ENCODE measurements at places on chromosomes 4 and X. TPM values are rescaled to one million over a fixed set of nuclear protein-coding genes. Genes with fewer than 3 reads are reported as not detected.

The CYLC1 gene
- total RNA-seq = not detected

The NAP1L2 gene
- 1.3 TPM for total RNA-seq

The NUDT11 gene
- total RNA-seq = 4.7 TPM

The ARR3 gene
- not detected for total RNA-seq

The SPP1 gene
- total RNA-seq = 238 TPM

The MSX1 gene
- 1.5 TPM for total RNA-seq

The CLCN5 gene
- total RNA-seq = 85.3 TPM

GRCh38 chr4:20028645-20029044 lies 223.1 kb upstream of the SLIT2 start:
- no peaks in the 10 kb centered on the region for H3K36me3 ChIP-seq
- no peak overlapping the region for H3K27ac ChIP-seq
- no peak for DNase-seq
- H3K4me3 ChIP-seq = no peak overlapping the region
- no peaks in the 10 kb centered on the region for H3K4me1 ChIP-seq

DNA sequence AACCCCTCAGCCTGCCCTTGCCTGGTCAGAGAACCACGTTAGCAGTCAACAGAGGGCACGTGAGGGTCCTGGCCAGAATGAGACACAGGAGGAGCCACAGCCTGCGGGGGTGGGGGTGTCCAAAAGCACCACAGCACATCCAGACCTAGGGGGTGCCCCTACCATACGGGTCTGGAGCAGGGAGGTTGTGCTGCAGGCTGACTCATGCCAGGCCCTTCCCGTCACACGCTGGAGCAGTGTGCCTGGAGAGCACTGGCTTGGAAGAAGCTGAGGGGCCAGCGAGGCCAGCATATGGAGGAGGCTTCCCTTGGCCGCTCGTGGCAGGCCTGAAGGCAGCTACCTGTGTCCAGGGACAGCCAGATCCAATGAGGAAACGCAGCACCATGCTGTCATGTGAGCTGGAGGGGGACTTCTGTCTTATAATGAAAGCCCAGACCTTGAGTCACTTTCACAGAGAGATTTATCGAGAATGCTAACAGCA lies 1.5 kb upstream of the IRAK1 start:
- H3K4me1 ChIP-seq = peaks cover 26% of the 10 kb centered on the region
- peaks cover 16% of the 10 kb centered on the region for H3K36me3 ChIP-seq

GRCh38 chr4:42048394-42048793 lies 58.1 kb downstream of the SLC30A9 start:
- no peak overlapping the region for H3K27ac ChIP-seq
- H3K4me3 ChIP-seq = no peak overlapping the region
- H3K27me3 ChIP-seq = no peaks in the 10 kb centered on the region
- DNase-seq = no peak
- peaks cover 9% of the 10 kb centered on the region for H3K36me3 ChIP-seq

GRCh38 chr4:151667048-151667447 lies 93.8 kb downstream of the GATB start:
- no peak overlapping the region for H3K4me3 ChIP-seq
- H3K27ac ChIP-seq = no peak overlapping the region
- no peaks in the 10 kb centered on the region for H3K36me3 ChIP-seq
- DNase-seq = peak; percentile 68
- no peaks in the 10 kb centered on the region for H3K27me3 ChIP-seq

DNA sequence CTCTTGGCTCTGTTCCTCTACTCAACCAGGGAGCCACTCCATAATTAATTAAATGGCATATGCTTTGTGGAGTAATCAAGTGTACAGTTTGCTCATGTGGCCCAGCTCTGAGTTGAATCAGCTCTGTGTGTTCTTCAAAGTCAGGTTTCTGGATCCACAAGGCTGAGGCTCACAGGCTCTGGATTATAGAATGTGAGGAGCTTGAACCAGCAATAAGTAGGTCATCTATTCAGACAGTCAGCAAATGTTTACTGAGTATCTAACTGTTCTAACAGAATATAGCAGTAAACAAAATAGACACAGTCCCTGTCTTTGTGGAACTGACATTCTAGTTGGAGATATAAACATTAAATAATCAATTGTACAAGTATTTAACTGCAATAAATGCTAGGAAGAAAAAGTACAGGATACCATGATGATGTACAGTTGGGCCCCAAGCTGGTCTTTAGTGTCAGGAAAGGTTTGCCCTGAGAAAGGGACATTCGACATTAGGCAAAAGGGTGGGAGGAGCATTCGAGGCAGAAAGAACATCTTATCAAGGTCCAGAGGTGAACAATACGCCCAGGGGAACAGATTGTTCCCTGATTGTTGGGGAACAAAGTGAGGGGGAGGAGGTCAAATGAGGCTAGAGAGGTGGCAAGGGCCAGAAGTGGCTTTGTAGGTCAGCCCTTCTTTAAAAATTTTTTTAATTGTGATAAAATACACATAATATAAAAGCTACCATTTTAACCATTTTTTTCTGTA lies 20.5 kb upstream of the TSR2 start:
- DNase-seq = no peak
- H3K27ac ChIP-seq = no peak overlapping the region
- no peaks in the 10 kb centered on the region for H3K36me3 ChIP-seq
- no peaks in the 10 kb centered on the region for H3K27me3 ChIP-seq

- DNase-seq = no peak
- H3K4me1 ChIP-seq = no peaks in the 10 kb centered on the region
- H3K36me3 ChIP-seq = no peaks in the 10 kb centered on the region
- no peak overlapping the region for H3K27ac ChIP-seq
- no peaks in the 10 kb centered on the region for H3K27me3 ChIP-seq
- H3K4me3 ChIP-seq = no peak overlapping the region
Measured at GRCh38 chr4:113893546-113893945, 85.9 kb downstream of the ARSJ start.

- peaks cover 97% of the 10 kb centered on the region for H3K27me3 ChIP-seq
- H3K4me1 ChIP-seq = peaks cover 11% of the 10 kb centered on the region
- H3K4me3 ChIP-seq = no peak overlapping the region
Measured at GRCh38 chr4:4866124-4866865, 6.8 kb downstream of the MSX1 start.

DNA sequence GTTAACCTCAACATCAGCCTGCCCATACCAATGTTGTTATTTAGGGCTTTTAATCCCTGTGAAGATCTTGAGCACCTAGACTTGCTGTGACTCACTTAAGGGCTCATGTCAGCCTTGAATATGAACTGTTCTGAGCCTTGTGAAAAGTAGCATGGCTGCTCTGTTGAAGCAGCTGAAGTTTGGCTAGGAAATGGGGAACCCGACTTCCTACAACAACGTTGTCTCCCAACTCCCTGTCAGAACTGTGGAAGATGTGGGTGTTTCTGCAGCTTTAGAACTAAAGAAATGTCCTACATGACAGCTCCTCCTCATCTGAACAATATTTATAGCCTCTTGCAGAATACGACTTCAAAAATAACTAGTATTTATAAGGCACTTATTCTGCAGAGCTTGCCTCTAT lies 27.5 kb downstream of the STOX2 start:
- no peaks in the 10 kb centered on the region for H3K4me1 ChIP-seq
- no peaks in the 10 kb centered on the region for H3K27me3 ChIP-seq
- H3K36me3 ChIP-seq = no peaks in the 10 kb centered on the region
- no peak overlapping the region for H3K4me3 ChIP-seq
- no peak for DNase-seq

DNA sequence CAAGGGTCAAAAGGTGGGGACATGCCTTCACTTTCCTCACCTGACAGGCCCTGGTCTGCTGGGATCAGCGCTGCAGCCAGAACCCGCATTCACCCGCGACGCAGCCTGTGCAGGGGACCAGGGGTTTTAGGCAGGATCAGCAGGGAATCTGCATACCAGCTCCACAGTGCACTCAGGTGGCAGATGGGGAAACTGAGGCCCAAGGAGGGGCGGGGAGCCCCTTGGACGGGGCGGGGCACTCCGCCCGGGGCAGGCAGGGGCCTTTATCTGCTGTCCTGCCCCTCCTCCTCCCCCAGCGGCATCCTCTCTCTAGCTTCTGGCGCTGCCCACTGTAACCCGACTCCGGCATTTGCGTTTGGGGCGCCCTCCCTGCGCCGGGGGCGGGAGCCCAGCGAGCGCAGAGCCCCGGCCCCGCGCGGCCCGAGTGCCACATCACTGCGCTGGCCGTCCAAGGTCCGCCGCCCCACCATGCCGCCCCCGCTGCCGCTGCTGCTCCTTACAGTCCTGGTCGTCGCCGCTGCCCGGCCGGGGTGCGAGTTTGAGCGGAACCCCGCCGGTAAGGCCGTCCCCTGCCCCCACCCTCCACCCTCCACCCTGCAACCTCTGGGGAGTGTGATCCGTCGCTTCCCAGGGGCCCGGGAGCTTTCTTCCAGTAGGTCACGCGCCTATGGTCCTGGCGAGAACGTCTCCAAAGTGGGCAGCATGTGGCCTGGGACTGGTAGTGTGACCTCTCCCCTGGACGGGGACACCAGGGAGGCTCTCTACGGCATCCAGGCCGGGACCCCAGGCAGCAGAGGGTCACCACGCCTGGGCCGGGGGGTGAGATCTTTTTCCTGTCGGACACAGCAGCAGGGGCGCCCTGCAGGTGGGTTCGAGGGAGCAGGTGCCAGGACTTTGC lies at the start of gene CPZ:
TSS of gene CPZ (plus strand) at position 400 of the 898 bp plus-strand sequence. CDS start at position 469, 69 bp downstream.
- peak; percentile 78 for DNase-seq
- H3K36me3 ChIP-seq = no peaks in the 10 kb centered on the region
- H3K4me1 ChIP-seq = peaks cover 14% of the 10 kb centered on the region
- peaks cover 61% of the 10 kb centered on the region for H3K27me3 ChIP-seq
- peak within 1 kb of the TSS; percentile 32 for H3K4me3 ChIP-seq

DNA sequence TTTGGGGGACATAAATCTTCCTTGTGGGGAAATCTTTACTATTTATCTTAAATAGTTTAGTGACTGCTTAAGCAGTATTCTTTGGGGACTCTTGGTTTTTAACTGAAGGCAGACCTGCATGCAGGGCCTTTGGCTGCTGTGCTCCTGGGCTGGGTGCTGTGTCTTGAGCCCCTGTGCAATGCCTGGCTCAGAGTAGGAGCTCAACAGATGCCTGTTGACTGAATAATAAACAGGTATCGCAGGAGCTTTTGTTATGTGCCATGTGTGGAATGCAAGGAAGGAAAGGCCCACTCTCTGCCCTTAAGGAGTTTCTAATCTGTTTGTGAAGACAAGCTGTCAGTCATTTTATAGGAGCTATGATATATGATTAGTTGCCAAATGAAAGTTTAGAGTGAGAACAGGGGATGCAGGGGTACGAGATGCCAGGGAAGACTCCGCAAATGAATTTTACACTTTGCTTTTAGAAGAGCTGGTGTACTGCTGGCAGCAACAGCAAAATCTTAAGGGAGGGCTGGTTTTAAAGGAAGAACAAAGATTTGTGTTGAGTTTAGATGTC lies 6.7 kb downstream of the GAB1 start:
- H3K27ac ChIP-seq = no peak overlapping the region
- H3K27me3 ChIP-seq = no peaks in the 10 kb centered on the region
- no peak overlapping the region for H3K4me3 ChIP-seq
- H3K36me3 ChIP-seq = no peaks in the 10 kb centered on the region

GRCh38 chr4:23058165-23058776 lies 365.5 kb downstream of the GBA3 start:
- no peak for DNase-seq
- no peaks in the 10 kb centered on the region for H3K27me3 ChIP-seq
- H3K27ac ChIP-seq = no peak overlapping the region
- no peaks in the 10 kb centered on the region for H3K4me1 ChIP-seq

DNA sequence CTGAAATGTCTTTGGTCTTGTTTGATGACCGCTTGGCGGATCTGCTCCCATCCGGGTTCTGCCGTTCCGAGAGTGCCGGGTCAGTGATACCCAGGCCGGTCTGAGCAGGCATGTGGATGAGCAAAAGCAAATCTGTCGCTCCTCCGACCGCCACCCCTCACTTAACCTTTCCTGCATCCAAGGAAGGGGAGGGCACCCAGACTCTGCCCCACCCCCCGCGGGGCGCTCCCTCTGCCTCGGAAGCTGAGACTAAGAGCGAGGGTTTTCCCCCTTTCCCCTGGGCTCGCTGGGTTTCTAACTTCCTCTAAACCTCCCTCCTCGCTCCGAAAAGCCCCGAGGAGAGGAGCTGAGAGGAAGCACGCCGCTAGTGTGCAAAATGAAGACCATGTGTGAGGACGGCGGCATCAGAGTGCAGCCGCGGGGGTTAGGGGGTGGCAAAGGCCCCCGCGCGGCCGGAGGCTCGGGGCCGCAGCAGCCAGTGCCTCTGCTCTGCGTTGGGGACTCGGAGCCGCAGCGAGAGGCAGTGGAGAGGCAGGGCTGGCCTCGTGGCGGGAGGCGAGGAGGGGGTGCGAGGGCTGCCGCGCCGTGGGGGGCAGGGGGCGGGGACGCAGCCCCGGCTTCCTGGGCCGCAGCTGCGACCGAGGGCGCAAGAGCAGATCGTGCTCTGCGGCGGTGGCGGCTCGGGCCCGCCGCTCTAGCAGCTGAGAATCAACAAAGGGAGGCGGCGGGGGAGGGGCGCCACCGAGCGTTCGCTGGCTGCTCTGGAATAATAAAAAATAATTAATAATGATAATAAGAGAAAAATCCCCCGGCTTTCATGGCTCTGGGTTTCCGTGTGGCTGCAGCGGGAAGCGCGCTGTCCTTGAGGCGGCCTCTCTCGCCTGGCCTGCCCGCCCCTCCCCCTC lies 55.8 kb upstream of the BCOR start:
- peaks cover 60% of the 10 kb centered on the region for H3K4me1 ChIP-seq
- H3K4me3 ChIP-seq = peak overlapping the region; percentile 43

DNA sequence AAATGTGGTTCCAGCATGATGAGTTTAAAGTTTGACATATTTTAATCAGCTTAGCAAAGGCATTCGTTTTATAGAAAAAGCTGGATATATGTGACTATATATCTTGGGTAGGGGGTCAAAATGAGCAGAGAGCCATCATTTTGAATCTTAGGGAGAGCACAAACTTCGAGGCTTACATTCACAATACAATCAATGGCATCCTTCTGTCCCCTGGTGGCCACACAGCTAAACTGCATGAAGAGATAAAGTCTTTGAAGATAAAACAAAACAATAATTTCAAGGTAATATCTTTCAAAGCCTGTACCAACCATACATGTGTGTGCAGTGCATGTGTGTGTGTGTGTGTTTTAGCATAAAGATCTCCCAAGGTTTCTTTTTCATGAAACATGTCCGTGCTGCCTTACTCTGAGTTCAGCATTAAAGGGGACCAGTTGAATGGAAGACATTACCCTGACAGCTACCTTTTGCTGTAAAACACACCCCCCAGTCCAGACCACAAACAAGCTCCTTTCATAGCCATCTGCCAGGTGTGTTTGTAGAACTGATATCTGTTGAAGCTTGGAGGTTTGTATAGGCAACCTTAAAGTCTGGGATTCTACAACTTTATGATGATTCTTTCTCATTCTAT lies 22.0 kb downstream of the DYNLT3 start:
- H3K27ac ChIP-seq = no peak overlapping the region
- H3K36me3 ChIP-seq = no peaks in the 10 kb centered on the region
- H3K27me3 ChIP-seq = peaks cover 7% of the 10 kb centered on the region
- H3K4me1 ChIP-seq = no peaks in the 10 kb centered on the region
- no peak overlapping the region for H3K4me3 ChIP-seq
- peak; percentile 40 for DNase-seq

DNA sequence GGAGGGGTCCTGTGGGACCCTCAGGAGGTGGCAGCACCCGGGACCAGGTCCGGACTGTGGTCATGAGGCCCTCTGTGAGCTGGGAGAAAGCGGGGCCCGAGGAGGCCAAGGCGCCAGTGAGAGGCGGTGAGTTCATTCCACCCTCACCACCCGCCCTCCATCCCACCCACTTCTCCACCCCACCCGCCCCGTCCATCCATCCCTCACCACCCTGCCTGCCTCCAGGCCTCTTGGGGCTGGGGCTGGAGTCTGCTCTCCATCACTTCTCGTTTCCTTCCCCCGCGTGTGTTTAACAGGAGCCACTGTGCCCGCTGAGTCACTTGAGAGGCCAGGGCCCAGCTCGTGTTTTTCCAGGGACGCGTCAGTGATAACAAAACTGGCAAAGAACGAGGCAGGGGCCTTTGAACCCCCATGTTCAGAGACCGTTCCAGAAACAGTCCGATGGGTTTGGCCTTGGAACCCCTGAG lies 6.2 kb downstream of the SH3TC1 start:
- peaks cover 7% of the 10 kb centered on the region for H3K27me3 ChIP-seq
- no peak overlapping the region for H3K27ac ChIP-seq
- H3K36me3 ChIP-seq = peaks cover 2% of the 10 kb centered on the region
- no peak overlapping the region for H3K4me3 ChIP-seq
- DNase-seq = no peak

Measured in muscle of leg (tissue), 16 donors.